ENCODE measurements at places on chromosomes 3 and 15.

GRCh38 chr3:141605883-141606282, 119.1 kb downstream of the RASA2 start:
- DNase-seq, result peak; percentile 37

- no peak for DNase-seq
These were observed 666.6 kb upstream of the CCDC54 start for GRCh38 chr3:106710596-106710995.

DNA sequence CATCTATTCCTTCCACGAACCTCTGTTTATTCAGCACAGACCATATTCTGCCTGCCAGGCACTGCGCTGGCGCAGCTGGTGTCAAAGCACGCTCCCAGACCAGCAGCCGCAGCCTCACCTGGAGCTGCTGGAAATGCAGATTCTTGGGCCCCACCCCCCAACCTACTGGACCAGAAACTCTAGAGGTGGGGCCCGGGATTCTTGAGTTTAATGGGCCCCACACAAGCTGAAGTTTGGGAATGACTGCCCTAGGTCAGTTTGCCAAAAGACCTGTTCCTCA, 7.0 kb downstream of the CHST13 start:
- DNase-seq, result no peak

DNA sequence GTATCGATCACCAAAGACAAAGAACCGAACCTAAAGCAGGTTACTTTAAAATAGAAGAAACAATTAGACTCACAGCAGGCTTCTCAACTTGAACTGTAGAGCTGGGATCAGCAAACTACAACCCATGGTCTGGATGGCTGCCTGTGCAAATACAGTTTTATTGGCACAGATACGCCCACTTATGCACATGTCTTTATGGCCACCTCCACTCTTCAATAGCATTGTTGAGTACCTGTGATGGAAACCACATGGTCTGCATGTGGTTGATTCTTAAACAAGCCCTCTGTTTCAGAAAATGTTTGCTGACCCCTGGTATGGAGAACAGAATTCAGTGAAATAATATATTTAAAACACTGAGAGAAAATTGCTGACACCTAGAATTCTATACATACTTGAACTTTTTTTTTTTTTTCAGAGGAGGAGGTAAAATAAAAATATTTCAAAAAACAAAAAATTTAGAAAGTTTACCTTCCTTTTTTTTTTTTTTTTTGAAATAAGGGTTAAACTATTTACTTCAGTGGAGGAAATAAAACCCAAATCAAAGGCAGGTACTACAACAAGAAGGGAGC, 263.8 kb upstream of the ATP10A start:
- DNase-seq, result no peak

DNA sequence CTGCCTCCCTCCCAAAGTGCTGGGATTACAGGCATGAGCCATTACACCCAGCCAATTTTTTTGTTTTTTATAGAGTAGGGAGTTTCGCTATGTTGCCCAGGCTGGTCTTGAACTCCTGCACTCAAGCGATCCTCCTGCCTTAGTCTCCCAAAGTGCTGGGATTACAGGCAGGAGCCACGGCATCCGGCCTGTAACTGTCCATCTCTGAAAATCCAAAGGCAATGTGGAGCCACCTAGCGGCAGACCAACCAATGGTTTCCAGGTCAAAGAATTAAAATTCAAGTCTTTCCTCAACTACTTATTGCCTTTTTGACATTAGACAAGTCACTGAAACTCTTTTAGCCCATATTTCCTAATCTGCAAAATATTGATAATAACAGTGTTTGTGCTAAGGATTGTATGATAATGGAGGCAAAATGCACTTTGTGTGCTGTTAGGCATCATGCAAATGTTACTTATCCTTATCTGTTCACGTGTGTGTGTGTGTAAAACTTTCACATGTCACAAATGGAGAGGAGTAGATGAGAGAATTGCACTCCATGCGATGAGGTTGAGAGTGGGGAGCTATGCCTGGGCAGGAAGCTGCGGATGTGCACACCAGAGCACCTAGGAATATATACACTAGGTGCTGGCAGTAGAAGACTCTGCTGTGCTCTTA, 48.7 kb downstream of the COL8A1 start:
- DNase-seq, result peak; percentile 78

GRCh38 chr15:68277131-68277602, 378 bp upstream of the FEM1B start:
- peak; percentile 37 for DNase-seq

DNA sequence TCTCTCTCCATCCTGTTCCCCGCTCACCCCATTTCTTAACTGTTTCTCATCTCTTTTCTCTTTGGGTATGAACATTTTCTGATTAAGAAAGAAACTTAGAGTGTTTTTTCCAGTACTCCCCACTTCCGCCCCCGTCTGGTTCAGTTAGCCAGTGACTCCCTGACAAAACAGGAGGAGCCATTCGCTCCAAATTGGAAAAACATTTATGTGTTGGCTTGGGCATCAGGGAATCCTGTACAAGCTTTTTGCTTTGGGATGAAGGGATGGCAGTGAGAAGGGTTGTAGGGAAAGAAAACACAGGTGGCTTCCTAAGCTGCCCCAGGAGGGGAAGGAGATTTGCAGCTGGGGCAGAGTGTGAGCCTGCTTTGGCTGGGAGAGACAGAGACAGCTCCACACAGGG, 47.0 kb downstream of the BOC start:
- DNase-seq, result no peak

GRCh38 chr3:63037116-63037515, 161.9 kb upstream of the CADPS start:
- DNase-seq, result no peak

- DNase-seq, result no peak
These were observed 540.9 kb downstream of the MAGI1 start for GRCh38 chr3:65497846-65498245.

DNA sequence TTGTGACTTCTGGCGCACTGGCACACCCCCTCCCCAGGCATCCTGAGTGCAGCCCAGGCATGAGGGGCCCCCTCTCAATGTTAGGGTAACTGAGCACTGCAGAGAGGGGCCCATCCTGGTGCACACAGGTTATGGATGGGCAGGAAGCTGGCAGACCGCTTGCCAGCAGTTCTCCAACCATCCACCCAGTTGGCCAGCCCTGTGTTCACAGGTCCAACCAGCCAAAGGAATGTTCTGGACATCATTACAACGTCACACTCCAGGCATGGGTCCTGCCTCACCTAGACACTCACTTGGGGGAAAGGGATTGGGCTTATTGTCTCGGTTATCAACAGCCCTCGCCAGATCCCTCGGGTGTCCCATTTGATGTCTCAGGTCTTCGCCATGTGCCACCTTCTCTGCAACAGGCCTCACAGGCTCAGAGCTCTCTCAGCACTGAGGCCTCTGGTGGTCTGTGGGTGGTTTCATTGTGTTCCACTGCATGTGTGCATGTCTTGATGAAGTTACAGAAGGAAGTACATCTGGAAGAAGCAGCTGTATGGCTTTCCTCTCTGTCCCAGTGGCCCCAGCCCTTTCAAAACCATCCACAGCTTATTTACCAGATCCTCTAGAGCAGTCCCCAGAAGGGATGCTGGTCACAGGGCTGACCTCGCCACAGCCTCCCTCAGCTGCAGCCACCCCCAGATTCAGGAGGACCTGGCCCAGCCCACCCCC, 23.7 kb downstream of the ADCY5 start:
- DNase-seq, result no peak

- no peak for DNase-seq
These were observed 74.5 kb downstream of the TLE3 start for GRCh38 chr15:70023064-70023768.

DNA sequence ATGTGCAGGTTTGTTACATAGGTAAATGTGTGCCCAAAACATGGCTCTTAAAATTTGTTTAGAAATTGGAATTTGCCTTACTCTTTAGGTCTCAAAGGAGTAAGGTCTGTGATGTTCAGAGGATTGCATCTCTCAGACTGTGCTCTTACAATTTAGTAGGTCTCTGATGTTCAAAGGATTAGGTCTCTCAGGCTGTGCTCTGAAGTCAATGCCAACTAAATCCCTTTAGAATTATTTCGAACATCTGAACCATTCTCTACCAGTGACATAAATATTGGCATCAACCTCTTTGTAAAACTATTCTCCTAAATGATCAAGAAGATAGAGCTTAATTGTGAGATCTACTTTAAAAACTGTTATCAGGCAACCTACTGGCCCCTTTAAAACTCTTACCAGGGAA, at the start of gene OR5K1:
Gene OR5K1 (plus strand): TSS at position 301 of the 400 bp plus-strand sequence. CDS start 6,376 bp downstream, outside the sequence.
- DNase-seq, result no peak

GRCh38 chr15:56325186-56325585, 40.0 kb upstream of the TEX9 start:
- DNase-seq, result no peak

DNA sequence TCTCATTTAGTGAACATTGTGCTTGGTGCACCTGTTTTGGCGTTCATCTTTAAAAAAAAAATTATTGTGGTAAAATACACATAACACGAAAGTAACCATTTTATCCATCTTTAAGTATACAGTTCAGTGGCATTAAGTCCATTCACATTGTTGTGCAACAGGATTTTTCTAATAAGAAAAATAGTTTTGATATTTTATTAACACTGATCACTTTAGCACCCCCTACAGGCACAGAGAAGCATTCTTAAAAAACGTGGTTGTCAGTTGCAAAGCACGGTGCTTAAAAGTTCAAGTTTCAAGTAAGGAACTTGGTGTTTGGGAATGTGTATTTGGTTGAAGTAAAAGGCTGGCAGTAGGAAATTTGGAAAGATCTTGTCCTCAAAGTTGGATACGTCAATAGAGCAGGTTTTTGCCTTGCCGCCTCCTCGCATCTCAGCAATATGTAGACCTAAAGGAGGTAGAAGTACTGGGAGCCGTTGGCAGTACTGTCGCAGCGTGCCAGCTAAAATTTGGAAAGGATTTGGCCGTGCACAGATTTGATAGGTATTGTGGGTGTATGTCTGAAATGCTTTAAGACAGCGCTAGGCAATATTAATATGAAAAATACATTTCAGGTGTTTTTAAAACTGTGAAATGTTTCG, 110.4 kb downstream of the LRRC28 start:
- DNase-seq, result peak; percentile 8

DNA sequence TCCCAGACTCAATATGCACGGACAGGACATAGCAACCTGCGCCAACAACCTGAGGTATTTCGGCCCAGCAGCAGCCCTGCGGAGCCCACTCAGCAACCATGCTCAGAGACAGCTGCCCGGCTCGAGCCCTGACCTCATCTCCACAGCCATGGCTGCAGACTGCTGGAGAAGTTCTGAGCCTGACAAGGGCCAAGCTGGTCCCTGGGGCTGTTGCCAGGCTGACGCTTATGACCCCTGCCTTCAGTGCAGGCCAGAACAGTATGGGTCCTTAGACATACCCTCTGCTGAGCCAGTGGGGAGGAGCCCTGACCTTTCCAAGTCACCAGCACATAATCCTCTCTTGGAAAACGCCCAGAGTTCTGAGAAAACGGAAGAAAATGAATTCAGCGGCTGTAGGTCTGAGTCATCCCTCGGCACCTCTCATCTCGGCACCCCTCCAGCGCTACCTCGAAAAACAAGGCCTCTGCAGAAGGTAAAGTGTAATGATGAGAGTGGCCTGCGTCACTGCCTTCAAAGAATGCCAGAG, 25.5 kb downstream of the TMEM41A start:
- peak; percentile 57 for DNase-seq

DNA sequence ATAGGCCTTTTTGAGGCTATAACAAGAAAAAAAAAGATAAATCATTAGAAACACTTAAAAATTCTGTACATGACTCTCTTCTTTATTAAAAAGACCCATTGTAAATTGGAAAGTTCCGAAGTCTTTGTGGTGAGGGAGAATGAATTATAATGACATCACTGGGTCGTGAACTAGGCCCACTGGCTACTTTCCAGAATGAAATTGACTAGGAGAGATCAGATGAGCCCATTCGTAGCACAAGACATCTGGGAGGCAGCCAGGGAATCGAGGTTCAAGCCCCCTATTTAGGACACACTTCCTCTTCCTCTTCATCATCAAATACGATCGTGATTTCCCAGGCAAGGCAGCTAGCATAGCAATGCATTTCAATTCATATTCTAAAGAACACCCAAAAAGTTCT, 889.8 kb upstream of the NR2F2 start:
- DNase-seq, result no peak

DNA sequence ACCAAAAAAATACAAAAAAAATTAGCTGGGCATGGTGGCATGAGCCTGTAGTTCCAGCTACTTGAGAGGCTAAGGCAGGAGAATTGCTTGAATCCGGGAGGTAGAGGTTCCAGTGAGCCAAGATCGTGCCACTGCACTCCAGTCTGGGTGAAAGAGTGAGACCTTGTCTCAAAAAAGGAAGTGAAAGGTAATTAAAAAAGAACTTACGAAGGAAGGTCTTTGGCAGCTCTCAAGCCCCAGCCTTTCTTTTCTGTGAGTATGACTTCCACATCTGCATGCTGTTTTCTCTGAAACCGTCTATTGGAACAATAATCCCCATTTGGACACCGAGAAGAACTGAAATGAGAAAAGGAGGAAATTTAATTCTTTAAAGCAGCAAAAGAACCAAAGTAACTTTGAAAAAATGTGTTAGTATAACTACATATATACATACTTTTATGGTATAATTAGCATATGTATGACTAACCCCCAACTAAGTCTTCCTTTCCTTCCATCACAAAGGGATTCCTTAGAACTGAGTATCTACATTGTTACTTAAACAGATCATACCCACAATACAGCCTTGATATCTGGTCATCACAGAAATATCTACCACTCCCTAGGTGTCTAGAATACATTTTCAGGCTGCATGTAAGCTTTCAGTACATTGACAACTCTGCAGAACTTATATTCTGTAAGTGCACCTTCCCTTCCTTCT, 50.1 kb downstream of the SETD2 start:
- DNase-seq, result peak; percentile 61

- DNase-seq, result no peak
These were observed 250.1 kb upstream of the LYSMD4 start for GRCh38 chr15:99983171-99983885.

DNA sequence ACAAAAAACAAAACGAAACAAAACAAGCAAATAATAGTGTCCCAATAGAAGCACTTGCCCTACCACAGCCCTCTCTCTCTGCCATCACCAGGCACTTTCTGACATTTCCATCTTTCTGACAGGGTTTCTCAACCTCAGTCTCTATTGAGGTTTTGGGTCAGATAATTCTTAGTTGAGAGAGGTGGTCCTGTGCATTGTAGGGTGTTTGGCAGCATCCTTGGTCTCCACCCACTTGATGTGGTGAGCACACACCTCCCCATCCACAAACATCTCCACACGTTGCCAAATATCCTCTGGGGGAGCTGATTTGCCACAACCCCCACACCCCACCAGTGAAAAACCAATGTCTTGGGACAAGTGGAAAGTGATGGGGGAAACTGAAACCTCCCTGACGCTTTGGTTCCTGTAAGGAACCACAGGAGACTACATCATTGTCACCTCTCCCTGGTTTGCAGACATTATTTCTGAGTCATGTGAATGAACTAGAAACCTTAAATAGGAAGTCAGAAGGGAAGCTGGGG, 733.7 kb upstream of the CFAP20DC start:
- no peak for DNase-seq

DNA sequence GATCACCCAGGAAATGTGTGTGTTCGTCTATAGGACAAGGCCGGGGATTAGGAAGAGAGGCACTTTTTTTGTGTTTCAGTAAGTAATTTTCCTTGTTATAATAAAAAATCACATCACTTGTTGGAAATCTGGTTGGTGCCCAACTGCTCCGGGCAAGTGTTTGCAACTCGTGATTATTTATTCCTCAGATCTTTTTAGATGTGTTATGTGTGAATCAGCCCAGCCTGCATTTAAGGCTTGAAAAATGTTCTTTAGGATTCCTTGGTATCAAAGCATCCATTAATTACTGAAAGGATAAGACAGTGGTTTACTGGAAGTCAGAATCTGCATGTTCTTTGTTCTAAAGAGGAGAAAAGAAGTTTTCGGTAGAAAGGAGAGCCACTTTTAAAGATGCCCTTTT, 345.6 kb downstream of the FEZF2 start:
- no peak for DNase-seq
